ENCODE measurements at places on chromosomes 3 and 15. TPM values are rescaled to one million over a fixed set of nuclear protein-coding genes. Genes with fewer than 3 reads are reported as not detected.

DNA sequence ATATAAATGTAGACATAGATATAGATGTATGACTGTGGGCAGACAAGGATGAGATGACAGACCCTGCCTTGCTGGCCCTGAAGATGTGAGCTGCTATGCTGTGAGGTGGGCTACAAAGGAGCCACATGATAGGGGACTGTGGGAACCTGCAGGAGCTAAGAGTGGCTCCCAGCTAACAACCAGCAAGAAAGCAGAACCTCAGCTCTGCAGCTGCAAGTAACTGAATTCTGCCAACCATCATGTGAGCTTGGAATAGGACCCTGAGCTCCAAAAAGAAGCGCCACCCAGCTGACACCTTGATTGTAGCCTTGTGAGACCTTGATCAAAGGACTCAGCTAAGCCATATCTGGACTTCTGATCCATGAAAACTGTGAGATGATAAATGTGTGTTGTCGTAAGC is 123.3 kb upstream of the GRM7 start:
- DNase-seq, result no peak

GRCh38 chr3:58387650-58388546 is 45.7 kb downstream of the PDHB start:
- no peak for DNase-seq

DNA sequence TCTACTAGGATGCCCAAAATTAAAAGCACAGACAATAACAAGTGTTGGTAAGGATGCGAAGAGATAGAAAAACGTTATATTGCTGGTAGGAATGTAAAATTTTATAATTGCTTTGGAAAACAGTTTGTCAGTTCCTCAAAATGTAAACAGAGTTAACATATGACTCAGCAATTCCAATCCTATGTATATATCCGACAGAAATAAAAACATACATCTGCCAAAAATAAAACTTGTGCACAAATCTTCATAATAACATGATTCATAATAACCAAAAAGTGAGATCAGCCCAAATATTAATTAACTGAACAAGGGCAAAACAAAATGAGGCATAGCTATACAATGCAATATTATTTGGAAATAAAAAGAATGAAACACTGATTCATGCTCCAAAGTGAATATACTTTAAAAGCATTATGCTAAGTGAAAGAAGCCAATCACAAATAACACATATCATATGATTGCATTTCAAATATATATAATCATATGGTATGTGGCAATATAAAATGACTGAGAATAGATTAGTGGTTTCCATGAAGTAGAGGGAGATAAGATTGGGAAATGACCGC is 609.3 kb downstream of the IGSF11 start:
- no peak for DNase-seq

MYO5A gene
- total RNA-seq, result 15.3 TPM

GPR62 gene
- 0.36 TPM for total RNA-seq

GRCh38 chr3:154121701-154122551 is 736 bp downstream of the ARHGEF26 start:
- peak; percentile 67 for DNase-seq

NRROS gene
- total RNA-seq, result 0.72 TPM

DNA sequence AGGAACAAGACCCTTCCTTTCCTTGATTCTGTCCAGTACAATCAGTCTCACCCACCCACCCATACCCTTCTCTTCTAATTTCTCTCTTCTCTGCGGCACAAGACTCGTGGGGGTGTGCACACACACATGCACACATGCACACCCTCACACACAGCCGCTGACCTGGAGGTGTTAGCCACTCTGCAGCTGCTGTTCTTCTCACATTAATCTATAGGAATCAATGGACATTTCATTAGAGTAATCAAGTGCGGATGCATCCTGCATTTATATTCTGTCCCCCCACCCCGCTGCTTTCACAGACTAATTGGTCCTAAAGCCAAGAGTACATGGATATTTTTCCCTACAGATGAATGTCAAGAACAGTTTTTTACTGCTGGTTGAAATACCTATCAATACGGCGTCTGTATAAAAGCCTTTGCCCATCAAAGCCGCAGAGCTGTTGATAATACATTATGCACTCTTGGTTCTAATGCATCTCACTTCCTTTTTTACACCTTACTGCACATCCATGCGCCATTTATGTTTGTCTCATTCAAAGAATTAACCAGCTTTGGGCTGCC is 186.5 kb upstream of the ONECUT1 start:
- no peak for DNase-seq

DNA sequence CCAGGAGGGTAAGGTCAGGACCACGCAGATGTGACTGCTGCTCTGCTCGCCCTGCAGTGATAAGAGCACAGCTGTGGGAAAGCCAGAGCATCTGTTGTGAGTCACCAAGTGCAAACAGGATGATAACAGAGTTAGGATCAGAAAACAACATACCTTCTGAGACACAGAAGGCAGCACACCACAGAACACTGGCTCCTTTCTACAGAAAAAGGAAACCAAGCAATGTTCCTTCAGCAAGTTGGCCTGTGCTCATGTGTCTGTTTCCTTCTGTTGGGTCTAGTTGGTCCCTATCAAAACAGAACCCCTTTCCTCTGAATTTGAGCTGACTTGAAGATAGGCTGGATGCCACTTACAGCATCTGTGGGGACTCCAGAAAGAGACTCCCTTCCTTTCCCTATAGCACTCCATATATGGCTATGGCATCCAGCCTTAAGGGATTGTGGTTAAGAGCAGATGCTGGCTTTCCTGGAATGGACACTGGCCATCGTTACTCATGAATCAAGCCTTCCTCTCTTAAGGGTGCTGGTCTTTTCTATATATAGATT is 440.7 kb upstream of the THBS1 start:
- no peak for DNase-seq

GRCh38 chr3:27349832-27350231 is 19.4 kb downstream of the NEK10 start:
- no peak for DNase-seq

GRCh38 chr3:43285644-43286043 is 696 bp upstream of the SNRK start:
- DNase-seq, result no peak
